Immature natural killer cell (primary cell): ENCODE measurements at places on chromosomes 7 and 10.

GRCh38 chr7:91324663-91325062 is 60.4 kb downstream of the FZD1 start:
- DNase-seq, result no peak

GRCh38 chr10:69682955-69683474 is 53.0 kb downstream of the FAM241B start:
- no peak for DNase-seq

DNA sequence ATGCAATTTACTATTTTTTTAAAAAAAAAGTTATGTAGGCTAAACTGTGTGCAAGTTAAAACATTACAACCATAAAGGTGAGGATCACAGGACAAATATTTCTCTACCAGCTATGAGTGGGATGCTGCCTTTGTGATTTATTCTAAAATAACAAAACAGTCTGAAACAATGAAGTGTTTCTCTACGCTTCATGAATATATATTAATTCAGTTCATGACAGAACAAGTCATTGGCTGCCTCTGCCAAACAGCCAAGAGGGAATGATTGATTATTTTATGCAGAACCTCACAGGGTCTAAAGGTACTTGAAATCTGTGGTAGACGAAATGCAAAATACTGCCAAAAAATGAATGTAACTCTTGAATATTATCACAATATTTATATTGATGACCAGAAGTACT is 29.0 kb upstream of the SOSTDC1 start:
- DNase-seq, result no peak

GRCh38 chr7:8277394-8277982 is 15.5 kb upstream of the ICA1 start:
- DNase-seq, result no peak

- DNase-seq, result peak; percentile 10
Observed at GRCh38 chr7:35253710-35254495, at the start of gene TBX20. Gene TBX20 (minus strand): TSS chr7:35254100. CDS start chr7:35253620, 480 bp downstream.
